ENCODE measurements at places on chromosomes 6 and 20. TPM values are rescaled to one million over a fixed set of nuclear protein-coding genes. Genes with fewer than 3 reads are reported as not detected.

DNA sequence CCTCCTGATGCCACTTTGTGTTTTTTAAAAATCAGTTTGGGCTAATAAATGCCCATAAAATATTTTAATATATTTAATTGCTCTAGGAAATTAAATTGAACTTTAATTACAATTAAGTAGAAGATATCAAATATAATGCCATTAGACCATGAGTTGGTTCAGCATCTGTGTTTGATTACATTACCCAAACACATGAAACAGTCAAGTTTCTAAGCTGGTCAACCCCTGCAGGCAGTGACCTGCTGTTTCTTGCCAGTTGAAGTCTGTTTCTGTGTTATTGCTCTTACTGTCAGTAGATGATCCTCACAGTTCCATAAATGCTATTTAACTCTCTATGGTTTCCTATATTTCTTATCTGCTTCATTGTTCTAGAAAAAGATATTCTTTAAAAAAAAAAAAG, 9.7 kb upstream of the TENT5A start:
- no peaks in the 10 kb centered on the region for H3K4me1 ChIP-seq
- no peak overlapping the region for H3K4me3 ChIP-seq
- no peaks in the 10 kb centered on the region for H3K27me3 ChIP-seq

- no peaks in the 10 kb centered on the region for H3K27me3 ChIP-seq
- H3K4me3 ChIP-seq = no peak overlapping the region
- H3K27ac ChIP-seq = no peak overlapping the region
- H3K36me3 ChIP-seq = no peaks in the 10 kb centered on the region
Observed at GRCh38 chr6:55088902-55089301, 85.4 kb upstream of the HCRTR2 start.

DNA sequence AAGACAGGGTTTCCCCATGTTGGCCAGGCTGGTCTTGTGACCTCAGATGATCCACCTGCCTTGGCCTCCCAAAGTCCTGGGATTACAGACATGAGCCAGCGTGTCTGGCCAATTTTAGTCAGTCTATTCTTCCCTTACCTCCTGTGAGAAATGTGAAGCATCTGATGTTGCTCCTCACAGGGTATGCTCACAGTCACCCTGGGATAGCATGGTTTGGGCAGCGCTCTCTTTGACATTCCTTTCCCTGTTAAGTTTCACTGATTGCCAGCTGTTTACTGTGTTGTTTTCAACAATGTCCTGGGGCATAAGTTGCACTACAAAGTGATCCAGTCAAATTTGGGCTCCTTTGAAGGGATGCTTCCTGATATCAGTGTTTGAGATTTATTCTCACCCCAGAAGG, 13.1 kb downstream of the CDC5L start:
- no peaks in the 10 kb centered on the region for H3K4me1 ChIP-seq
- no peaks in the 10 kb centered on the region for H3K36me3 ChIP-seq
- no peak for DNase-seq

GRCh38 chr6:46465294-46466165, 25.7 kb downstream of the RCAN2 start:
- H3K36me3 ChIP-seq = no peaks in the 10 kb centered on the region
- no peaks in the 10 kb centered on the region for H3K4me1 ChIP-seq
- H3K4me3 ChIP-seq = no peak overlapping the region
- no peaks in the 10 kb centered on the region for H3K27me3 ChIP-seq

DNA sequence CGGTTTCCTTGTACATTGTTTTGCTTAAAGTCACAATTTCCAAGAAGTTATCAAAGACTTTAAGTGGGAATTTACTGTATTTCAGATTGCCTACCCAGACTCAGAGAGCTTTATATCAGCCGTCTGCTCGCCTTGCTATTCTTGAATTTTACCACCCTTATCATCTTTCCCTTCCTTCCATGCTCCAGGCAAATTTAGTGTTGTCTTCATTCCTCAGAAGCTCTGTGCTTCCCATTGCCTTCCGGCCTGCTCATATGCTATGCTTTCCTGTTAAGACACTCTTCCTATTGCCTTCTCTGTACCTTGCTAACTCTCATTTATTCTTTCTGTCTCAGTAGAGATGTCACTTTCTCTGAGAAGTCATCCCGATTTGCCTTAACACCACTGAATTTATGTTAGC, 52.1 kb downstream of the CD2AP start:
- no peak for DNase-seq
- no peak overlapping the region for H3K4me3 ChIP-seq
- H3K4me1 ChIP-seq = no peaks in the 10 kb centered on the region
- H3K27me3 ChIP-seq = no peaks in the 10 kb centered on the region

- no peak overlapping the region for H3K27ac ChIP-seq
- H3K36me3 ChIP-seq = no peaks in the 10 kb centered on the region
- H3K4me1 ChIP-seq = peaks cover 12% of the 10 kb centered on the region
- DNase-seq = no peak
- no peaks in the 10 kb centered on the region for H3K27me3 ChIP-seq
Observed at GRCh38 chr6:136303516-136303915, 13.9 kb upstream of the BCLAF1 start.

- H3K27ac ChIP-seq = no peak overlapping the region
- H3K36me3 ChIP-seq = no peaks in the 10 kb centered on the region
- no peak for DNase-seq
- no peaks in the 10 kb centered on the region for H3K27me3 ChIP-seq
Observed at GRCh38 chr6:131476362-131476761, 96.7 kb upstream of the ARG1 start.

GRCh38 chr6:135254471-135254870, 73.4 kb downstream of the MYB start:
- no peaks in the 10 kb centered on the region for H3K27me3 ChIP-seq
- H3K36me3 ChIP-seq = no peaks in the 10 kb centered on the region
- H3K4me1 ChIP-seq = no peaks in the 10 kb centered on the region
- no peak overlapping the region for H3K4me3 ChIP-seq

GRCh38 chr6:25324066-25324762, 45.0 kb downstream of the CARMIL1 start:
- no peak overlapping the region for H3K27ac ChIP-seq
- no peak for DNase-seq
- no peaks in the 10 kb centered on the region for H3K4me1 ChIP-seq
- no peaks in the 10 kb centered on the region for H3K36me3 ChIP-seq
- H3K4me3 ChIP-seq = no peak overlapping the region
- no peaks in the 10 kb centered on the region for H3K27me3 ChIP-seq

- H3K36me3 ChIP-seq = no peaks in the 10 kb centered on the region
- no peak overlapping the region for H3K4me3 ChIP-seq
- no peaks in the 10 kb centered on the region for H3K4me1 ChIP-seq
- DNase-seq = no peak
Observed at GRCh38 chr6:52739627-52740026, 23.6 kb downstream of the GSTA2 start.

DNA sequence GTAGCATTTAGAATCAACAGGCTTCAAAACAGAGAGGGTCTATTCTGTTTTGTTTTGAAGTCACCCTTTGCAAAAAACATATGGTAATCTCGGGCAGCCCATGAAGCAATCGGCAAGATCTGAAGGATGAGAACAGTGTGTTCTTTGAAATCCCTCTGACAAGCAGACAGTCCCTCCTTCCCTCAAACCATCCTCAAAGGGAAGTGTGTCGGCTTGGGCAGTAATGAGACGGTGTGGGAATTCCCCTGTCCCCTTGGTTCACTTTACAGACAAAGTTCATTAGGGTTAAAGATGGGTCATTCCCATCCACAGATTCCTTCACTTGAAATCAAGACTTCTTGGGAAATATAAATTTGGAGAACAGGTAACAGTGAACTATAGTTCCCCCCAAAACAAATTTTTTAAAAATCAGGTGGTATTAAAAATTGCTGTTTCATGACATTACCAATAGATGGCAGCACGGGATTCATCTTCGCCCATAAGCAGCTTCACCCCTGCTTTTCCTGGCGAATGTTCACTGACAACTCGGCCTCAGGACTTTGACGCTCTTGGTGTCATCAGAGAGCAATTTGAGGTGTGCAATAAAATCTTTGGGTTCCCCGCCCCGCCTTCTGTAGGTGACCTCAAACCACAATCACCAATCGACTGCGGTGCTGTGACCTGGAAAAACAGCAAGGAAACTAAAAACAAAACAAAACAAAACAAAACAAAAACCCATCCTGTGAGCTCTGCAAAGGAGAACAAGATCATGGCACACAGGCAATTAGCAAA, 159.3 kb upstream of the TNFAIP3 start:
- peak overlapping the region; percentile 36 for H3K27ac ChIP-seq
- DNase-seq = peak; percentile 68
- H3K4me1 ChIP-seq = no peaks in the 10 kb centered on the region
- H3K27me3 ChIP-seq = no peaks in the 10 kb centered on the region
- H3K4me3 ChIP-seq = no peak overlapping the region

DNA sequence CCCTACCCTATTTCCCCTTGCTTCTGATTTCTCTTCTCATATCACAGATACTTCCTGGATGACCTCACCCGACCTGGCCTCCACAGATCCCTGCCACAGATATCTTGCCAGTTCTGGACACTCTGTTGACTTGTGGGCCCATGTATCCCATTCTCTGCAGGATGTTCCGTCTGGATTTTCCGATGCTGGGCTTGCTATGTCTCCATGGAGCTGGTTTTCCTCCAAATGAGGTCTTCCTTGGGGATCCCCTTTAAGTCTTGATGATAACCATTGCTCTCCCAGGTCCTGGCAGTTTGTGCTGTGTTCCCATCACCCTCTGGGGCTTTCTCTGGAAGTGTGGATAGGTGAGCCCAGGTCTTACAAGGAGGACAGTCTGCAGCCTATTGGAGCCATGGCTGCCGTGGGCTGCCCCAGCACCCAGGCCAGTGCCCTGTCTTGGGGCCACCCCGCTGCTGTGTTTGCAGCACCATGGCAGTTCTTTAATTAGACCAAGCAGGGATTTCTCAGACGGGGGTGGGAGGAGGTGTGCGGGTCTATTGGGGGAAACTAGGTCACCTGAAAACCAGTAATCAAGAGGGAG, 23.9 kb downstream of the PPP1R16B start:
- H3K4me3 ChIP-seq = no peak overlapping the region
- no peak overlapping the region for H3K27ac ChIP-seq
- H3K36me3 ChIP-seq = no peaks in the 10 kb centered on the region
- no peak for DNase-seq
- no peaks in the 10 kb centered on the region for H3K4me1 ChIP-seq
- no peaks in the 10 kb centered on the region for H3K27me3 ChIP-seq

GRCh38 chr6:167786853-167787675, 39.6 kb upstream of the AFDN start:
- H3K36me3 ChIP-seq = no peaks in the 10 kb centered on the region
- no peaks in the 10 kb centered on the region for H3K4me1 ChIP-seq
- H3K4me3 ChIP-seq = no peak overlapping the region
- no peak overlapping the region for H3K27ac ChIP-seq

GRCh38 chr6:48664826-48665225, 553.8 kb upstream of the PTCHD4 start:
- no peaks in the 10 kb centered on the region for H3K4me1 ChIP-seq
- no peak for DNase-seq
- H3K27me3 ChIP-seq = no peaks in the 10 kb centered on the region
- H3K36me3 ChIP-seq = no peaks in the 10 kb centered on the region
- H3K27ac ChIP-seq = no peak overlapping the region
- no peak overlapping the region for H3K4me3 ChIP-seq

DNA sequence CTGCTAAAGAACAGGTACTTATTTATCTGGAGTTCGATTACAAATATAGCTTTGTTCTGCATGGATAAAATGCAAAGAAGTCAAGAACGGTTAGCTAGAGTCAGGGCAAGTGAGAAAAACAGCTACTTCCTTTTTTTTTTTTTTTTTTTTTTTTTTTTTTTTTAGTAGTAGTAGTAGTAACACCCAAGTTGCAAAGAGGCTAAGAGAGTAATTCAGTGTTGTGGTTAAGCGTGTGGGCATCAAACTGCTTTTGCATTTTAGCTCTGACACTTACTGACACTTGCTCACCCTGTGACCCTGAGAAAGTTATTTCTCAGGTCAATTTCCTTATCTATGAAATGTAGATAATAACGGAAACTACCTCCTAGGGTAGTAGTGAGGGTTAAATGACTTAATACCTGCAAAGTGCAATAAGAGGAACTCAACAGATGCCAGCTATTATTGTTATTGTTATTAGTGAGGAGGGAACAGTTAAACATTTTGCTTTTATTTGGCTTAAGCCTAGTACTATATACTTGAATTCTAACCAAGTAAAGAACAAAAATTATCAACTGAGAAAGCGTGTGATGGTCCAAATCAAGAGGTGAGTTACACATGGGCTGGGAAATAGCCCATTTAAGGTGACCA, 86.7 kb upstream of the BACH2 start:
- H3K27ac ChIP-seq = no peak overlapping the region
- no peaks in the 10 kb centered on the region for H3K27me3 ChIP-seq
- no peaks in the 10 kb centered on the region for H3K4me1 ChIP-seq
- H3K4me3 ChIP-seq = no peak overlapping the region
- DNase-seq = no peak

DNA sequence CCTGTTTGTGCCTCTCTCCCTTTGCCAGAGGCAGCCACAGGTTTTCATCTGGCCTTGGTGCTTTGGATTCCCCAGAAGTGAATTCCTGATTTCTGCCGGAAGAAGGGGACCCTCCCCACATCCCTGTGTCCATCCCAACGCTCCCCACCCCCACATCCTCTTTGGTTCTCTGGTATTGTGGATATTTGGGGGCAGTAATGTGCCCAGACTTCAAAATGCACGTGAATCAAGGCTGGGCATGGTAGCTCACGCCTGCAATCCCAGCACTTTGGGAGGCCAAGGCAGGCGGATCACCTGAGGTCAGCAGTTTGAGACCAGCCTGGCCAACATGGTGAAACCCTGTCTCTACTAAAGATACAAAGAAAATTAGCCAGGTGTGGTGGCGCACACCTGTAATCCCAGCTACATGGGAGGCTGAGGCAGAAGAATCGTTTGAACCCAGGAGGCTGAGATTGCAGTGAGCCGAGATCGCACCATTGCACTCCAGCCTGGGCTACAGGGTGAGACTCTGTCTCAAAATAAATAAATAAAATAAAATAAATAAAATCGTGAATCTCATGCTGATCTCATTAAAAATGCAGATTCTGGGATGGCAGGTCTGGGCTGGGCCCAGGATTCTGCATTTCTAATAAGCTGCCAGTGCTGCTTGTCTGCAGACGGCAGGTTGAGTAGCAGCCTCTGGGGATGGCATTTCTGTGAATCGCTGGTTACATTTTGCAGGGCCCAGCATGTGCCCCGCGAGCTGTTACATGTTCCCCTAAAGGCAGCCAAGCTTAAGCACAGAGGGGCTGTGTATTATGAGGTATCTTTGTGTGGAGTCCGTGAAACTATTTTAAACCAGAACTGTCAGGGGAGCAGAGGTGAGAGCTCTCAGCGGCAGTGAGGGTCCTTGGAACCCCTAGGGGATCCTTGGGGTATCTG, 49.0 kb downstream of the SYNJ2 start:
- DNase-seq = no peak
- H3K4me1 ChIP-seq = peaks cover 14% of the 10 kb centered on the region
- H3K4me3 ChIP-seq = no peak overlapping the region
- H3K36me3 ChIP-seq = no peaks in the 10 kb centered on the region
- H3K27me3 ChIP-seq = no peaks in the 10 kb centered on the region

The THEMIS gene
- total RNA-seq = 0.84 TPM

The TAGAP gene
- 2.7 TPM for total RNA-seq

The SLC35F1 gene
- 40.4 TPM for total RNA-seq

The PCK1 gene
- 131 TPM for total RNA-seq

The OR2H2 gene
- total RNA-seq = not detected

The KCNG1 gene
- total RNA-seq = 0.63 TPM

The RAB32 gene
- 24.5 TPM for total RNA-seq

The LRRC73 gene
- total RNA-seq = 2.4 TPM
